ENCODE measurements at places on chromosomes 5 and 9.

DNA sequence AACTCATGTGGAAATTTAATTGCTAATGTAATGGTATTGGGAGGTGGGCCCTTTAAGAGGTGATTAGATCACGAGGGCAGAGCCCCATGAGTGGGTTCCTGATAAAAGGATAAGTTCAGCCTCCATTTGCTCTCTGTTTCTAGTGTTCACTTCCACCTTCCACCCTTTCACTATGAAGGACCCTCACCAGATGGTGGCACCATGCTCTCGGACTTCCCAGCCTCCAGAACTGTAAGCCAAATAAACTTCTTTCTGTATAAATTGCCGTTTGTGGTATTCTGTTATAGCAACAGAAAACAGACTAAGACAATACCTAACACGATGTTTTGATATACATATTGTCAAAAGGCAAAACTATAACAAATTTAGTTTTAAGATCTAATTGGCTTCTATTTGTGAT lies 166.2 kb downstream of the DEPDC1B start:
- DNase-seq, result no peak

GRCh38 chr5:132419502-132420468 lies 50.3 kb downstream of the SLC22A5 start:
- DNase-seq, result peak; percentile 84

DNA sequence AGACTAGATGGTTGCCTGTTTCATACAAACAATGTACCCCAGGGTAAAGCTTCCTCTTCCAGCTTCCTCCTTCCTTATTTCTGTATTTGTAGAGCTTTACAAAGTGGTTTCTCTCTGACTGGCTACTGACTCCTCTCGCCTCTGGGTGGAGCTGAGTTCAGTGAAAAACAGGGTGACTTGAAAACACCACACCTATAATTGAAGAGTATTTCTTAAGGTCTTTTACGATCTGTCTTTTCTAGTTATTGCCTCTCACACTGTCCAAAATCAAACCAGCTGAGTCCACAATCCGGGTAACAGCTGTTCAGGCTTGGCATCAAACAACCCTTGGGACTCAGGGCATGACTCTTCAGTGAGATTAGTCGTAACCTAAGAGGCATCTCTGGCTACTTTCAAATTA lies 200.4 kb downstream of the ARRDC3 start:
- DNase-seq, result no peak

DNA sequence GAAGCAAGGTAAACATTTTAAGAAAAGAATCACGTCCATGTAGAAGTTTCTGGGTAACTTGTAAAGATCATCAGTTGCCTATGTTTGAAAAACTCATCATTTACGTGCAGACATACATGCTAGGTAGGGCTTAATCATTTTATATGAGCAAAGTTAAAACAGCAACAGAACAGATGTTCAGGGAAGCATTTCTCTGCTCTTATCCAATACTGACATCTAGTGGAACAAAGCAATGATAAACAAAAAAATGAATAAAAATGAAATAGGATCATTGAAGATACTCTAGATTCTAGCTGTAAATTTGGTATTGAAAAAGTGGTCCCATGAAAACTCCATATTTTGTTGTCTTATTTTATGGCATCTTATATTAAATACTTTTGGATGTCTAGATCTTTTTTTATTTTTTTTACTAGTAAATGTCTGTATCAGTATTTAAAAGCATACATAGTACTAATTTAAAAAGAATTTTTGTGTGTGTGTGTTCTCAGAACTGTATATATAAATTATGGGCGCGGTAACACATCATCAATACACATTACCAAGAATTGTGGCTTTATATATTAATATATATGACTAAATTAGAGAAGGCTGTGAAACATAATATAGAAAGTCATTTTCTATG lies 1050.2 kb downstream of the CDH12 start:
- no peak for DNase-seq

- no peak for DNase-seq
Observed at GRCh38 chr5:109105631-109106267, 304.0 kb downstream of the PJA2 start.

GRCh38 chr5:32445831-32446614 lies 1.5 kb upstream of the ZFR start:
- DNase-seq, result no peak

GRCh38 chr9:94699715-94700373 lies 26.7 kb upstream of the AOPEP start:
- DNase-seq, result no peak

DNA sequence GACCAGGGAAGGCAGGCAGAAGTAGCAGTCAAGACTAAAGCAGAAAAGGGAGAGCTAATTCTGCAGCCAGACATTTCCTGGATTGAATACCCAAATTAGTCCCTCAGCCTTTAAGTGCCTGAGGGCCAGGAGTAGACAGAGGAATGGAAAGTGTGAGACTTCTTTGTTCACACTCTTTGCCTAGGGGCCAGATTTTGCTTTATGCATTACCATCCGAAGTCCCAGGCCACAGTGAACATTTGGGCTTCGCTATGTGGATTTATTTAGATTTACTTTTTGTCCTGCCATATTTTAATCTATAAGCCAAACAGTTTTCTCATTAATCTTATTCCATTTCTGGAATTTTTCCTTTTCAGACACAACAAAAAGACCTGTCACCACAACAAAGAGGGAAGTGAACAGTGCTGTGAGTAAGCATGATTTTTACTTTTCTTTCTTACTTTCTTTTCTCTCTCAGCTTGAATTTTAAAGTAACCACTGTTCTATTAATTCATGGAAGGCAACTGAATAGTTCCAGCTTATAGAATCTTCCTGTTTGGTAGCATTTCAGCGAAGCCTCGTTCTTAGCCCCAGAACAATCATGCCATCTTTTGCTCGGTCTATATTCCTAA lies 52.6 kb downstream of the PDCD1LG2 start:
- DNase-seq, result peak; percentile 26

DNA sequence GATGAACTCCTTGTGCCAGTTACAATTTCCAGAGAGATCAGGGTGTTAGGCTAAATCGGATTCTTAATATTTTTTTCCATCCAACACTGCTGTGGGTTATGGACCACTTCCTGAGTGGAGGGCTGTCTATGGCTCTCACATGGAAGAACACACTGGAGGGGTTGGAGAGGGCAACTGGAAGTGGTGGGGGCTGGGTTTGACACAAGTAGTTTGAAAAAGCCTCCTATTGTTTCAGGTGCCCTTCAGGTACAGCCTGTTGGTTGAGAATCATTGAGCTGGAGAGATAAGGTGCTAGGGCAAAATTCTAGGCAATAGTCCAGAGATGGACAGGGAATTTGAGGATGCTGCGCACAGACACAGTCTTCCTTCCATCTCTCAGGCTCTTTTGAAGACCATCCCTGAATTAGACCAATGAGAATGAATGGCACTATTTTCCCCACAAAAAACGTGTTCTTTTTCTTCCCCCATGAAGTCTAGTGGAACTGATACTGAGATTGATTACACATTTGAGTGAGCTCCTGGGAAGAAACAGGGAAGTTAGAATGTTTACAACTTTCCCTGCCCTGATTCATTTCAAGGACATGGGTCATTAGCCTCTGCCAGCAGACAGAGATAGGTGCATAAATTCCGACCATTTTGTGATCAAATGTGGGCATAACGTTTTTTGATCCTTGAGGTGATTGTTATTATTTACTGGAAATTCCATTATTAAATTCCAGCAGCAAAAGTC lies 87.7 kb downstream of the ACER2 start:
- no peak for DNase-seq

- DNase-seq, result no peak
Observed at GRCh38 chr5:116372931-116373597, 201.6 kb downstream of the SEMA6A start.

GRCh38 chr5:72185496-72186329 lies 78.4 kb downstream of the MAP1B start:
- DNase-seq, result peak; percentile 78

All from right hindlimb (tissue), 1 donor.